ENCODE measurements at places on chromosomes 12 and 14.

GRCh38 chr14:98853063-98853729, 418.8 kb downstream of the BCL11B start:
- DNase-seq, result no peak

- DNase-seq, result no peak
Measured at GRCh38 chr12:19461999-19462398, 22.7 kb downstream of the AEBP2 start.

DNA sequence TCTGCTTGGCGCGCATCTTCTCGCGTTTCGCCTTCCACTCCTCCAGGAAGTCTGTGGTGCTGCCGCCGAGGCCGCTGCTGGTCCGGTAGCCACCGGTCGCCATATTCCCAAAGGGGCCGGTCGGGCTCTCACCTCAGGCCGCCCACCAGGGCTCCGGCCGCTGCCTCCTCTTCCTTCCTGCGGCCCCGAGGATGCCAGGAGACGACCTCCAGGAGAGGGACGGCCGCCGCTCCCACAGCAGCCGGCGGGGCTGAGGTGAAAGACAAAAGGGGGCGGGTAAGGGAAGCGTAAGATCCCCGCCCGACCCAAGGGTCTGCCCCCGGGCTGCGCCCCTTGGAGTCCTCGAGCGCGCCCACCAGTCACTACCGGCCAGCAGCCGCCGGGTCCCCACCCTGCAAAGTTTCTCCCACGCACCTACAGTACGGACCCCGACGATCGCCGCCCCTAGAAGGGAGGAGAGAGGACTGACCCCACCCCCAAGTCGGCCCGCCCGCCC, 574 bp downstream of the PAWR start:
- DNase-seq, result no peak

GRCh38 chr14:53147893-53148292, 5.2 kb downstream of the DDHD1 start:
- DNase-seq, result no peak

DNA sequence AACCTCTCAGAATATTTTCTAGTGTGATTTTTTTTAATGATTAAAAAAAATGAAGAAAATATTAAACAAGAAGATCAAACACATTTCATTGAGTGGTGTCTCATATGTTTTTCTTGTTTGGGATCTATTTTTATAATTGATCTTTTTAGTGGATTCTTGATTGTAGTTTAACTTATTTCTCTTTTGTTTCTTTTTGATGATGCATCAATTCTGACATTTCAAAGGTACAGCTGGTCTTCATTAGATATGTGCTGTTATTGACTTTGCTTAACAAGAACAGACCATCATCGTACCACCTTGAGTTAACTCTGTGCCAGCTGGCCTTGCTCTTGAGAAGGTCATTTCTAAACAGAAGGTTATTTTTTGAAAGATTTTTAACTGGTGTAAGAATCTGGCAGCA, 45.8 kb upstream of the FGD4 start:
- no peak for DNase-seq

- DNase-seq, result peak; percentile 36
Measured at GRCh38 chr12:28611115-28611435, 420.8 kb downstream of the CCDC91 start.

DNA sequence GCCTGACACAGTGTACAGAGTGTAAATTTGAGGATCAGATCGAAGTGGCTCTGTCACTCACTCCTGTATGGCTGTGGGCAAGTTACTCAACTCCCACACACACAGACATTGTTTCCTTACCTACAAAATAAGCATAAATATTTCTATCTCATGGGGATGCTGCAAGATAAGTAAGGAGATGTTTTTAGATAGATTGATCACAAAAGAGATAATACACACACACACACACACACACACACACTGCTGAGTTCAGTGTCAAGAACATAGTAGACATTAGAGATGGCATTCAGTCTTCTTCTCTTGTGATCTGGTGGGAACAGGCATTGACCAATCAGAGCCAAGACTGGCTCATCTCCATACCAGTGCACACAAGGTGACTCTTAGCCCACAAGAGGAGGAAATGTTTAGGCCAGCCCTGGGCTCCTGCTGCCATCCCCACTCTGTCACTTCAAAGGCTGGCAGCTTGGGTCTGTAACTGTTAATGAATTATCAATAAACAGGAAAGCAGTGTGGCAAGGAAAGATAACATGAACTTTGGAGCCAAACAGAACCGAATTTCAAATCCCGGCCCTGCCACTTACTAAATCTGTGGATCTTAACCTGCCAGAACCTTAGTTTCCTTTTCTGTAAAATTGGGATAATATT, 3.4 kb upstream of the RNASE8 start:
- no peak for DNase-seq

- DNase-seq, result no peak
Measured at GRCh38 chr14:102189874-102190273, 50.2 kb downstream of the WDR20 start.

DNA sequence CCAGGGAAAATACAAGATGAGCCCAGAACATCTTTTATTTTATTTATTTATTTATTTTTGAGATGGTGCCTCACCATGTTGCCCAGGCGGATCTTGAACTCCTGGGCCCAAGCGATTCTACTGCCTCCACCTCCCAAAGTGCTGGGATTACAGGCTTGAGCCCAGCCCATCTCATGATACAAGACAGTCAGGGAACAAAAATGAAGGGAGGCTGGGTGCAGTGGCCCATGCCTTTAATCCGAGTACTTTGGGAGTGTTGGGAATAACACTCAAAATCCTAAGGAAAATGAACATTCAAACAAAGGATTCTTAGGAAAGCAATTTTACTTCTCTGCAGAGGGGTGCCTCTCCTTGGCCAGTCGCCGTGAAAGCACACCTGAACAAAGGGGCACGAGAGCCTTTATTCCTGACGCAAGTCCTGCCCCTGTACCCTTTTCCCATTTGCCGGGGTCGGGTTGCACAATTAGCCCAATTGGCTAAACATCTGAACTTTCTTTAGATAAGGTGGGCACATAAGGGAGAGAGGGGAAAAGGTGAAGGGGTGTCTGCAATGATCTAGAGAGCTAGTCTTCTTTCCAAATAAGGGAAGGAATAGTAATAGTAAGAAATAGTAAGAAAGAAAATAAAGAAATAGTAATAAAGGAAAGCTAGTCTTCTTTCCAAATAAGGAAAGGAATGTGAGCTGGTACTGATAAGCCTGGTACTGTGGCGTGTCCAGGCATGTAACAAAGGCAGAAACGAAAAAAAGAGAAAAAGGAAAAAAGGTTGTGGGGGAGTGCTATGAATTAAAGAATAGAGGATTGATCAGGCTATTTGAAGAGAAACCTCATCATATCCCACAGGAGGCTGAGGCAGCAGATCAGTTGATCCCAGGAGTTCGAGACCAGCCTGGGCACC, 13.4 kb downstream of the NCAPD2 start:
- DNase-seq, result peak; percentile 25

DNA sequence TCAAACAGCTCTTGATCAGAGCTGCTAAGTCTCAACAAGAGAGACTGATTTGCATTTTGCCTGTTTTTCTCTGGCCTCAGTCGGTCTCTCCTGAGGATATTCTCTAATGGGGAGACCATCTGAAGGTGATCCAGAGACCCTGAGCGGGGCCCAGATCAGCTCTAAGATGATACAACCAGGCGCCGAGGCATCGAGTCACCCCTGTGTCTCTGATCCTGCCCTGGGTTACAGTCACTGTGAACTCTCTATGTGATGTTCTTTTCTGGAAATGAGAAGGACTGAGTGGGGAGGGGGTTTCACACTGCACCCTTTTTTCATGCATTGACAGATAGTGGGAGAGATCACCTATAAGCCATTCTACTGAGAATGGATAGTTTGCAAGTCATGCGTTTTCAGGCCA, 247.6 kb upstream of the PWP1 start:
- DNase-seq, result no peak

GRCh38 chr14:61337893-61338292, 16.5 kb downstream of the PRKCH start:
- no peak for DNase-seq

GRCh38 chr12:101852998-101853397, 22.2 kb upstream of the GNPTAB start:
- DNase-seq, result no peak

GRCh38 chr14:79852950-79853744, 358.2 kb downstream of the DIO2 start:
- DNase-seq, result no peak

GRCh38 chr12:62834971-62835547, 99.9 kb downstream of the PPM1H start:
- DNase-seq, result peak; percentile 99

- peak; percentile 59 for DNase-seq
Measured at GRCh38 chr14:91985008-91985407, 37.5 kb upstream of the FBLN5 start.

GRCh38 chr12:67288561-67288960, 19.4 kb downstream of the CAND1 start:
- no peak for DNase-seq

DNA sequence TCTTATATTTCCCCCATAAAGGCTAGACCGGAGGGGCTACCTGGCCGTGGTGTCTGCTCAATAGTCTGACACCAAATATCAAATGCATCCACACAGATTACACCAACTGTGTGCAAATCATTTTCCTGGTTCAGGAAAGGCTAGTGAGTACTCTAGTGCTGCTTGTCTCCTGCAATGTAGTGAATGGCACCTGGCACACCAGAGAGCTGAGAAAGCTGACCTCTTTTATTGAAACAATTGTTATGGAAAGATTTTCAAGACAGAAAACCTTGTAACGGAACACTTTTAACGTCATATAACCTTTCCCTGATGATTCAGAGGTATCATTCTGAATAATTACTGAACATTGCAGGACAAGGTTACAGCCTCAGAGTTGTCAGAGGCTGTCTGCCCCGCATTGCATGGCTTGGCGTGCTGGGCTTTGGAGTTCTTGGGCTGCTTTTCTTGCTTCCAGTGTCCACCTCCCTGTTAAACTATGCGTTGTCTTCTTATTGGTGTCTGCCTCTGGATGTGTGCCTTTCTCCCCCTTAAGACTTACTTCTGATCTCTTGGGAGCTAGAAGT, 40.7 kb upstream of the HDAC7 start:
- DNase-seq, result no peak

DNA sequence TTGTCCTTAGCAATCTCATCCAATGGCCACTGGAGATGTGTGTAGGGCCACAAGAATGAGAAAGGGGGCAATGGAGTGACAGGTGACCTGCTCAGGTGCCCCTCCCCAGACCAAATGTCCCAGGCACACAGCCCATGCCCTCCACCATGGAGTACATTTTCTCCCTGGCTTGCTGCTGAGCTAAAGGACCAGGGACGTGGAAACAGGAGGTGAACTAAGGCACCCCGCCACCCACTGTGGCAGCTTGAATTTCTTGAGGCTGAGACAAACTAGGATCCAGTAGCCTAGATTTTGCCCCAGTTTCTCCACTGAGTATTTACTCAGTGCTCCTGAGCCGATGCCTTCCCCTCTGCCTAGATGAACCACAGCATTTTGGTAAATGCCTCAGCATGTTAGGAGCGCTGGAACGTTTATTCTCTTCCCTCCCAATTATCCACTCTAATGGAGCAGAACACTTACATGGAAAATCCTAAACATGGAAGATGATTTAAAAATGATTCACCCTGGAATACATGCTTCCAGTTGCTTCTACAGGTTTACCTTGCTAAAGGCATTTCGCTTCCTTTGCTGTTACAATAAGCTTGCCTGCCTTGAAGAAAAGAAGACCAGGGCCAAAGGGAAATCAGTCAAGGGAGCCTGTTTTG, 198.0 kb downstream of the ZFP36L1 start:
- peak; percentile 85 for DNase-seq

DNA sequence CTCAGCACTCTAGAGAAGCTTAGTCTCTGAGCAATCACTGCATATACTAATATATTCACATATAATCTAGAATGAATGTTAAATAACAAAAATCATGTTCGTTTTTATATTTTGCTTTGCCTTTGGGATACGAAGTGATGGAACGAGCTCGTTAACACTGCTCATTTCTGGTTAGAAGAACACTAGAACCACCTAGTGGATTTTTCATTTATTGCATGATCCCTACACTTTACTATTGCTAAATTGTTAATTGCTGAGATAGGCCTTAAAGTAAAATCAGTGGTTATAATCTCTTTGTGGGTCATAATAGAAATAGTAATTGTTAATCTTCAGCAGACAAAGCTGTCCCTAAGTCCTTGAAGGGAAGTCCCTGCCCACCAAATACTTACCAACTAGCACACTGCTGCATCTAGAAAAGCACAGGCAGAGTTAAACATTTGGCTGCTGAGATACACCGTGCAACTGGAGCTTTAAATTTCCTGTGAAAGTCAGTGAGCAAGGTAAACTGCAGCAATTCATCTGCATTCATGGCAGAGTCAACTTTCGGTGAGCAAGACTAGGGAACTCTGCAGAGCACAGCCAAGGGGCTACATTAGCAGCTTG, 353.7 kb downstream of the APAF1 start:
- peak; percentile 17 for DNase-seq

GRCh38 chr14:65160091-65160490, 57.8 kb upstream of the MAX start:
- DNase-seq, result no peak

GRCh38 chr12:69101505-69101904, 137.9 kb upstream of the CPSF6 start:
- DNase-seq, result no peak

DNA sequence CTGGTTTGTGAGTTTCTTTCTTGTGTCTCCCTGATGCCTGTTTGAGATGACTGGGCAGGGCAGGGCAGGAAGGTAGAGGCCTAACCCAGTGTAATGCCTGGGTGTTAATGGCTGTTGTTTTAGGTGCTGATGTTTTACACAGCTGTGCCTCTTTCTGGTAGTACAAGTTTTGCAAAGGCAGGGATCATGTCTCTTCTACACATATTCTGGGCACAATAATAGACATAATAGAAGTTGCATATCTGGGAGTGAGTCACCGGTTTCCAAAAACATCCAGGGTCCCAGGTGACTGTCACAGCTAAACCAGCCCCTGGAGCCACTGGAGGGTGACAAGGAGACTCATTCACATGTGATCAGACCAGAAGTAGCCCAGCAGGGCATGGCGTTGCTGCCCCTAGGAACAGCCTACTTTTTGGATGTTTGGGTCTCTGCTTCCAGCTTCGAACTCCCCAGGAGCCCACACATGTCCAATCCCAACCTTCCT, 18.1 kb downstream of the TPCN1 start:
- DNase-seq, result no peak

DNA sequence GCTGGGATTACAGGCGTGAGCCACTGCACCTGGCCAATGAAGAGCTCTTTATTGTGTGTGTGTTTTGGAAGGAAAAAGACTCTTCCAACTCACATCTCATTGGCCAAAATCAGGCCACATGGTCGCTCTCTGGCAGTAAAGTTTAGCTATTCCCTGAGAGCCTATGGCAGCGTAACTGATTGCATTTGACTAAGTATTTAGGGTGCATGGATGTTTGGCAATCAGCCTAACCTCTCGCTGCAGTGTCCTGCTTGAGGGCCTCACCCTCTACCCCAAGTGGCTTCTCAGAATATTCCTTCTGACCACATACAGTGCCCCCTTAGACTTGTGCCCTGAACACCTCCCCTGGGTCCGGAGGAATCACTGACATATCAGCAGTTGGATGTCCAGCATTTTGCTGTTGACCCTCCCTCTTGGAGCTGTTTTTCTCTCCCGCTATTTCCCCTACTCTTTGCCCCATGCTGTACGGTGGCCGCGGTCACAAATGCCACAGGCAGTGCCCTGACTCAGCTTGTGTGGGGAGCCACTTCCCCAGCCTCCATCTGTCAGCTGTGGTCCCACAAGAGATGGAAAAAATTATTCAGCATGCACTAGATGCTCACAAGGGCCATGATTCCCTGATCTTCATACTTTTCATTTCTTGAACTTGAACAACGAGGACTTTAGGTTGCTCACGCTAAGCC, 9.5 kb downstream of the PHETA1 start:
- DNase-seq, result no peak

- DNase-seq, result no peak
Measured at GRCh38 chr12:76173756-76174155, 89.3 kb upstream of the NAP1L1 start.
